ENCODE measurements at places on chromosomes 16 and 17.

GRCh38 chr17:64692187-64692586 lies 30.1 kb upstream of the SMURF2 start:
- DNase-seq, result no peak

DNA sequence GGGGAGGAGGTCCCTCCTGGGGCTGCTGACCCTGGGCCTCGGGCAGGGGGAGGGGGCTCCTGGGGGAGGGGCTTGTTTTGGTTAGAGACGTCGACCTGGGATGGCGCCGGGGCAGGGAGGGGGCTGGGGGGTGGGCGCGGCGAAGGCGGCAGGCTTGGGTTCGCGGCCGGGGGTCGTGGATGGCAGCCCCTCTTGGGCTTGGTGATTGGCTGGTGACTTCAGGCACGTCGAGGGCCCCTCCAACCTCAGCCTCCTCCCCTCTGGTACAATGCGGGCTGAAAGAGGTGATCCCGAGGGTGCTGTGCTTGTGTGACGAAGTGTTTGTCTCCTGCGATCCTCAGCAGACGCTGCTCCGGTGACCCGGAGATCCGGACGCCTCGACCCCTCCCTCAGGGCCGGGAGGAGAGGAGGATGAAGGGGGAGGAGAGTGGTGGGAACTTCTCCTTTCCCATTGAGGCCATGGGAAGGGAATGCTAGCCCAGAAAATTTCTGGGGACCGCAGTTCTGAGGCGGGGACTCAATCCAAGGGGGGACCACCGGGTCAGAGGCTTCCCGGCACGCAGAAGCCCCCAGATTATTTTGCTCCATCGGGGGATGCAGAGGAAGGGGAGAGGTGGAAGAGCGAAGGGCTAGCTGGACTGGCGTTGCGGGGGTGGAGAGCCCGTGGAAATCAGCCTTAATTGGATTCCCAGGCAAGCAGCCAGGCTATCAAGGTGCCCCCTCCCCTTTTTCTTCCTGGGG lies 43.9 kb downstream of the RAI1 start:
- no peak for DNase-seq

DNA sequence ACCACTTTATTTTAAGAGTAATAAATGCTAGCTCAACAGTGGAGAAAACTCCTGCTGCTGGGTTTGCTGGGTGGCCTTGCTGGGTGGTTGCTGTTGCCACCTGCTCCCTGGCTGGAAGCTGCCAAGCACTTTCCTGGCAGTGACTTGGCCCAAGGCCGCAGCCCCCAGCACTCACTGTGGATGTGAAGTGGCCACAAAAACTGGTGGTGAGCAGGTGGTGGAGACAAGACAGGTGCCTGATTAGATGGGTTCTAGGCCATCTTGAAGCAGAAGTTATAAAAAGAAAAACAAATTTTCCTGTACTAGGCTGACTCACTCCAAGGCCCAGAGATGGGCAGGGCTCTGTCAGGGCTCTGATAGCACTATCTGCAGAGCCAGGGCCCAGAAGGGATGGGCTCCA lies 224.7 kb upstream of the NLRP1 start:
- no peak for DNase-seq

- no peak for DNase-seq
Measured at GRCh38 chr17:60049936-60050335, 28.8 kb downstream of the HEATR6 start.

- no peak for DNase-seq
Measured at GRCh38 chr17:64261417-64262145, 1.5 kb downstream of the TEX2 start.

DNA sequence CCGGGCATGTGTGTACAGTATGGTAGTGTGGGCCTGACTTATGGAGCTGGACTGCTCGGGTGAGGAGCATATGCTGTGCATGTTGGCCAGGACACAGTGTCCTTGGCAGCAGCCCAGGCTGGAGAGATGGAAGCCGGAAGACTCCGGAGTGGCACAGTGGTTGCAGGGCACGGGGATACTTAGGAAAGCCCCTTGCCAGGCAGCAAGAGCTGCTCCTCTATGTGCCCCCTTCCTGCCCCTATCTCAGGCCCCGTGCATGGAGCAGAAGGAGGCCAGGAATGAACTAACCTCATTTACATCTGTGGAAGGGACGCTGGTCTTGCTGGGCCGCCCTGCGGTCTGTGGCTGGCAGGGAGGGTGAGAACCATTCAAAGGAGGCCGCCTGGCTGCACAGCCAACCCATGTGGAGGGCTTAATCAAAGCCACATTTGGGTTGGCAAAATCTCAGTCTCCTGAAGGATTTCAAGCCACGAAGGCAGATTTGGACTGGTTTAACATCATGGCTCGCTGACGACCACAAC lies 32.2 kb upstream of the RCVRN start:
- no peak for DNase-seq

GRCh38 chr17:17081304-17081940 lies 39.2 kb downstream of the MPRIP start:
- no peak for DNase-seq

GRCh38 chr16:82625066-82625968 lies 1.5 kb upstream of the CDH13 start:
- DNase-seq, result no peak

Measured in activated CD8-positive, alpha-beta memory T cell treated with anti-CD3 and anti-CD28 coated beads for 4 hours (primary cell).